CD4-positive, alpha-beta memory T cell (primary cell): ENCODE measurements at places on chromosomes 5 and 9. TPM values are rescaled to one million over a fixed set of nuclear protein-coding genes. Genes with fewer than 3 reads are reported as not detected.

GRCh38 chr9:71472400-71472799 is 295.9 kb downstream of the CEMIP2 start:
- no peak overlapping the region for H3K4me3 ChIP-seq
- H3K36me3 ChIP-seq: no peaks in the 10 kb centered on the region
- no peak overlapping the region for H3K27ac ChIP-seq
- no peaks in the 10 kb centered on the region for H3K4me1 ChIP-seq

- no peak overlapping the region for H3K4me3 ChIP-seq
- no peak for DNase-seq
- H3K27me3 ChIP-seq: no peaks in the 10 kb centered on the region
- peaks cover 4% of the 10 kb centered on the region for H3K4me1 ChIP-seq
- H3K27ac ChIP-seq: no peak overlapping the region
- no peaks in the 10 kb centered on the region for H3K36me3 ChIP-seq
These were observed 60.1 kb upstream of the LMNB1 start for GRCh38 chr5:126716861-126717260.

Gene GAS1
- total RNA-seq: 0.79 TPM

DNA sequence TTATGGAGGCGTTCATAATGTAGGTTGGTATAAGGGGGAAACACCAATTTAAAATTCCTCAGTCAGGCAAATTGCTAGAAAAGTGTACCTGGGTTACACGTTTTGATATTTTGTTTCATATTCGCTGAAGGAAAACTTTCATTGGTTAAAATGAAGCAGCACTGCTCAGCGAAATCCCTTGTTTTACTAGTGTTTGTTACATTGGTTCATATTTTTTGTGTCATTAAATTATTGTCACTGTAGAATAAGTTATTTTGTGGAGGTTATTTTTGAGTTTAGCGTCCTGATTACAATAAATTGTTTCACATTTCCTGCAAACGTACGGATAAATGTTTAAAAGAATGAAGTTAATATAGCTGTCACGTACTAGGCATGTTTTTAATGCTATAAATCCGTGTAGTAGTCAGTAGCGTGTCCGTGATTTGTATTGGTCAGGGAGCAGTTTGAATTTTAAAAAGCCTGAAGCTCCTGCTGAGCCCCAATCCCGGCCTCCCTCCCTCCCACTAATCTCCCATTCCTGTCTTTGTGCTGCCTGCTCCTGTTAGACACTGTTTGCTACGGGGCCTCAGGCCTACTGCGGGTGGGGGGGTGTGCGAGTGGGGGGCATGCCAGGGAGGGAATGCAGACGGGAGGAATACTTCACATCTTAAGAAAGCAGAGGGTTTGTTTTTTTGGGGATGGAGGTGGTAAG is 2.0 kb downstream of the NIPBL start:
- peak overlapping the region; percentile 93 for H3K27ac ChIP-seq
- H3K27me3 ChIP-seq: no peaks in the 10 kb centered on the region
- H3K4me1 ChIP-seq: peaks cover 64% of the 10 kb centered on the region
- DNase-seq: no peak
- H3K36me3 ChIP-seq: no peaks in the 10 kb centered on the region
- H3K4me3 ChIP-seq: peak overlapping the region; percentile 96

DNA sequence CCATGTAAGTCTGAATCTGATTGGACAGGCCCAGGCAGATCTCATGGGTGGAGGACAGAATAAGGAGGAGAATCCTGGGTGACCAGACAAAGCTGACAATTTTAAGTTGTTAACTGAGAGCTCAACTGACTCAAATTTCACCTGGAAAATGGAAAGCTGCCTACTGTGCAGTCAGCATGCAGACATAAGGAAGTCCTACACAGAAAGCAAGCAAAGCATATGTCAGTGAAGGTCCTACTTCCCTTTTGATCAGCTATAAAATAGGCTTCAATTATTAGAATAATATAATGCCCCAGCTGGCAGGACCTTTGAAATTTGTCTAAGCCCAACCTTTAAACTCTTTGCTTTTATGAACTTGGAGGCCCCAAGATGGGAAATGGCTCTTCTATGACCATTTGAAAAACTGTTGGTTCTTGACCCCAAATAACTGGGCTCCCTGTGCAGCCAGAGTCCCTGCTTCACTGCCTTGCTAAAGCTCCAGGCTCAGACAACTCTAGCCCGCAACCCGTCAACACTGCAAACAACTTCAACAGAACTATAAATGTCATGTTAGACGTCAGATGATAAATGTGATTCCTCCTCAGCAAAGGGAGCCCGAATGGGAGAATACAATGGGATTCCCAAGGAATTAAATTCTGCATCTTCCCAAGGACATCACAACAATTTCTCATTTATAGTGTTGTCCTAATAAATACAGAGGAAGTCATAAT is 118.9 kb upstream of the ADRA1B start:
- H3K4me3 ChIP-seq: no peak overlapping the region
- no peaks in the 10 kb centered on the region for H3K4me1 ChIP-seq
- no peaks in the 10 kb centered on the region for H3K36me3 ChIP-seq
- DNase-seq: no peak
- no peak overlapping the region for H3K27ac ChIP-seq
